ENCODE measurements at places on chromosomes 16 and 17. TPM values are rescaled to one million over a fixed set of nuclear protein-coding genes. Genes with fewer than 3 reads are reported as not detected.

- H3K27me3 ChIP-seq = no peaks in the 10 kb centered on the region
- no peak overlapping the region for H3K4me3 ChIP-seq
- H3K4me1 ChIP-seq = peaks cover 18% of the 10 kb centered on the region
These were observed 29.6 kb upstream of the ABCA9 start for GRCh38 chr17:69090365-69090764.

- H3K4me3 ChIP-seq = no peak overlapping the region
- no peak for DNase-seq
- no peaks in the 10 kb centered on the region for H3K36me3 ChIP-seq
- H3K4me1 ChIP-seq = no peaks in the 10 kb centered on the region
- no peak overlapping the region for H3K27ac ChIP-seq
These were observed 128.1 kb upstream of the KCNJ18 start for GRCh38 chr17:21564262-21564661.

The RABEP1 gene
- 13.9 TPM for total RNA-seq

The DOC2A gene
- 0.23 TPM for total RNA-seq

DNA sequence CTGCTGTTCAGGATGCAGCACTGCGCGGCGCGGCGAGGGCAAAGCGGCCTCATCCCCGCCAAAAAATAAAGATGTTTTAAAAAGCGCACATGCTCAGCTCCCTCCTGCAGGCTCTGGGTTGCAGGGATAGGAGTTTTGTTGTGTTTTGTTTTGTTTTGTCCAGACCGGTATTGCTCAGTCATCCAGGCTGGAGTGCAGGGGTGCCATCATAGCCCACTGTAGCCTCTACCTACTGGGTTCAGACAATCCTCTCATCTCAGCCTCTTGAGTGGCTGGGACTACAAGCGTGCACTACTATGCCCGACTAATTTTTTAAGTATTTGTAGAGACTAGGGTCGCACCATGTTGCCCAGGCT, 636 bp downstream of the WWOX start:
- peak overlapping the region; percentile 92 for H3K27ac ChIP-seq
- no peak for DNase-seq
- H3K4me1 ChIP-seq = no peaks in the 10 kb centered on the region
- no peaks in the 10 kb centered on the region for H3K36me3 ChIP-seq

DNA sequence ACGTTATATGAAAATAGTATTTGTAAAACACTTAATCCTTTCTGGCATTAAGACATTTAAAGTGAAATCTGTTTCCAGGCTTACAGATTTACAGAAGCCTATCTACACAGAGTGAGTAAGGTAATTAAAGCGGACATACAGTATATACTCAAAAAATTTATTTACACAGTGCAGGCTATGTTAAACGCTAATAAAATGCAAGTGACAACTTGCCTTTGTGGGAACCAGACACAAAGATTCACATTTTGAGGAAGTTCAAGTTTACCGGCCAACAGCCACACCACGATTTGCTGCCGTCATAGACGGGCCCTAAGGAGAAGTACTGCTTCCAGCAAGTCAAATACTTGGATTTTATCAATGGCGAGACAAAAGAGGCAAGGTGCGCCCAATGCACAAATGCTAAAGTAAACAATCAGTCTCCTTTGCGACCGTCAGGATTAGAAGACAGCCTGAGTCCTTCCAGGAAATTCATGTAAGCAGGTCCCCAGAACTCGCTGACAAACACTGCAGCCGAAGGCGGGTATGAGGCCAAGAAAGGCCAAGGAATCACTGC, 801 bp downstream of the VPS35 start:
- peak overlapping the region; percentile 87 for H3K27ac ChIP-seq
- no peaks in the 10 kb centered on the region for H3K27me3 ChIP-seq
- DNase-seq = no peak
- no peaks in the 10 kb centered on the region for H3K36me3 ChIP-seq
- peak overlapping the region; percentile 66 for H3K4me3 ChIP-seq
- H3K4me1 ChIP-seq = peaks cover 23% of the 10 kb centered on the region

The KRT9 gene
- not detected for total RNA-seq

The RIPOR1 gene
- 53.8 TPM for total RNA-seq

The PABPN1L gene
- 0.35 TPM for total RNA-seq

DNA sequence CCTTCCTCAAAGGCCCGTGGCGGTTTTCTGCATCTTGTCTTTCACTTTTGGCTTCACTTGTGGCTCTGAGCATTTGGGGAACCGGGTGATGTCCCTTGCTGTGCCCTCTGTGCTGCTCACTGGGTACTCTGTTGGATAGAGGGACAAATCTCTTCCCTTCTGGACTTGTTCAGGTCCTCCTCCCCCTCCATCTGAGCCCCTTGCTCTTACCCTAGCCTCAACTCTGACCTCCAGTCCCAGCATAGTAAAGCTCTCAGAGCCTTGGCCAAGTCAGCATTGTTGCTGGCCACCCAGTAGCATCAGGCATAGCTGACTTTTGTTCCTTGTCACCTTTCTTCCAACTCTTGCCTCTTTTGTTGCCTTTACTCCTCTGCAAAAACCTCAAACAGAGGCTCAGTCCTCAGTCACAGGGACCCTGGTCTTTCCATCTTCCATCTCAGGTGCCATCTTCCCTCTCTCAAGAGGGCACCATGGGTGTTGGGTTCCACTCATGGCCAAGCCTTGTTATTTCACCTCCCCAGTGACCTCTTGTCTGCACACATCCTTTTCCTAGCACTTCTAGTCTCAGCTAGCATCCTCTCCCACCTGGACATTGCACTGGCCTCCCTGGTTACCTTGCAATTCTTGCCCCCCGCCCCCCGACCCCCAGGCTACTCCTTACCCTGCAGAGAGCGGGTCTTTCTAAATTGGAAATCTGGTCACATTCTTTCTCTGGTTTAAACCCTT, 393 bp upstream of the PSMB10 start:
- H3K4me3 ChIP-seq = peak overlapping the region; percentile 94
- peaks cover 20% of the 10 kb centered on the region for H3K4me1 ChIP-seq
- no peak for DNase-seq
- H3K27ac ChIP-seq = peak overlapping the region; percentile 85

DNA sequence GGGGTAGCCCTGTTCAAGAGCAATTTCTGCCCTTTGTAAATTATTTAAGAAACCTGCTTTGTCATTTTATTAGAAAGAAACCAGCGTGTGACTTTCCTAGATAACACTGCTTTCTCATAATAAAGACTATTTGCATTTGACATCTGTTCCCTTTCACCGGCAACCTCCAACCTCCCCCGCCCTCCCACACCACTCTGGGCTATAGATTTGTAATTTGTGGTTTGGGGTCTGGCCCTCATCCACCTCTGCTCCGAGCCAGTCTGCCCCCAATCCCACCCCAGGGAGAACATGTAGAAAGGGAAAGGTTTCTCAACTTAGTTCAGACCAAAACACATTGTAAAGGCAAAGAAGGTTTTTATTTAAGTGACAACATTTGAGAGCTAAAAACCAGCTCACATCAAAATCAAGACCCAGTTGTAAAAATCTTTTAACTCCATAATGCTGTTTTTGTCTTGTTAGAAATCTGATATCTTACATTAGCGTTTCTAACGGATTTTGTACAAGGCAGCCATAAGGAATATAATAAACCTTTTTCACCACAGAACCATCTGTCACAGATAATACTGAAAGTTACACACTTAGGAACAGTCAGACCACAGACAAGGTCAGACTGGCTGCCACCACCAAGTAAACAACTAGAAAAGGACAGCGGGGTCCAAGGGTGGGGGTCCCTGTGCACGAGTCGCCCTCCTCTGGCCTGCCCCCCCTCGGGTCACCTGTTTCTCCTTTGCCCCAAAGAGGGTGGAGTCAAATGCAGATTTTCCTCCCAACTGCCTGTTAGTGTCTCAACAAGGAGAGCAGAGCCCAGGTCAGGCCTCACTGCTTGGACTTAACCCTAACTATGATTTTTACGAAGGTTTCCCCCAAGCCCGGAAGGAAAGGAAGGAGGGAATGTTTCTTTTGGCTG, 6.9 kb downstream of the PIMREG start:
- H3K27me3 ChIP-seq = no peaks in the 10 kb centered on the region
- H3K4me3 ChIP-seq = no peak overlapping the region
- H3K27ac ChIP-seq = no peak overlapping the region
- H3K4me1 ChIP-seq = no peaks in the 10 kb centered on the region
- H3K36me3 ChIP-seq = no peaks in the 10 kb centered on the region
- no peak for DNase-seq

The STX1B gene
- total RNA-seq = 0.16 TPM

DNA sequence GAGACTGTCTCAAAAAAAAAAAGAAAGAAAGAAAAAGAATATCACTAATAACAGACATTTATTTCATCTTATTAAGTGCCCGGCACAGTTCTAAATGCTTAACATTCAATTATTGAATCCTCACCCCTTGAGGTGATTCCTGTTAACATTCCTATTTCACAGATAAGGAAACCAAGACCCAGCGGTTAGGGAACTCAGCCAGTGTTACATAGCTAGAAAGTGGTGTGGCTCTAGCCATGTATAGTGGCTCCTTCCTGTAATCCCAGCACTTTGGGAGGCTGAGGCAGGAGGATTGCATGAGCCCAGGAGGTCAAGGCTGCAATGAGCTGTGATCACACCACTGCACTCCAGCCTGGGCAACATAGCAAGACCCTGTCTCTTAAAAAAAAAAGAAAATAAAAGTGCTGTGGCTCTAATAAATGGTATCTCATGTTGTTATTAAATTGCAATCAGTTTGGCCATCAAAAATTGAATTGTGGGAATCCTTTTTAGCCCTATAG, 28.1 kb downstream of the ZNRF1 start:
- H3K27ac ChIP-seq = no peak overlapping the region
- H3K27me3 ChIP-seq = no peaks in the 10 kb centered on the region
- peaks cover 5% of the 10 kb centered on the region for H3K4me1 ChIP-seq
- no peak for DNase-seq

- no peaks in the 10 kb centered on the region for H3K36me3 ChIP-seq
- peaks cover 2% of the 10 kb centered on the region for H3K4me1 ChIP-seq
- DNase-seq = no peak
- H3K27me3 ChIP-seq = no peaks in the 10 kb centered on the region
- peak overlapping the region; percentile 94 for H3K27ac ChIP-seq
These were observed 3.1 kb downstream of the SEPTIN1 start for GRCh38 chr16:30379158-30379783.

The HBM gene
- not detected for total RNA-seq

DNA sequence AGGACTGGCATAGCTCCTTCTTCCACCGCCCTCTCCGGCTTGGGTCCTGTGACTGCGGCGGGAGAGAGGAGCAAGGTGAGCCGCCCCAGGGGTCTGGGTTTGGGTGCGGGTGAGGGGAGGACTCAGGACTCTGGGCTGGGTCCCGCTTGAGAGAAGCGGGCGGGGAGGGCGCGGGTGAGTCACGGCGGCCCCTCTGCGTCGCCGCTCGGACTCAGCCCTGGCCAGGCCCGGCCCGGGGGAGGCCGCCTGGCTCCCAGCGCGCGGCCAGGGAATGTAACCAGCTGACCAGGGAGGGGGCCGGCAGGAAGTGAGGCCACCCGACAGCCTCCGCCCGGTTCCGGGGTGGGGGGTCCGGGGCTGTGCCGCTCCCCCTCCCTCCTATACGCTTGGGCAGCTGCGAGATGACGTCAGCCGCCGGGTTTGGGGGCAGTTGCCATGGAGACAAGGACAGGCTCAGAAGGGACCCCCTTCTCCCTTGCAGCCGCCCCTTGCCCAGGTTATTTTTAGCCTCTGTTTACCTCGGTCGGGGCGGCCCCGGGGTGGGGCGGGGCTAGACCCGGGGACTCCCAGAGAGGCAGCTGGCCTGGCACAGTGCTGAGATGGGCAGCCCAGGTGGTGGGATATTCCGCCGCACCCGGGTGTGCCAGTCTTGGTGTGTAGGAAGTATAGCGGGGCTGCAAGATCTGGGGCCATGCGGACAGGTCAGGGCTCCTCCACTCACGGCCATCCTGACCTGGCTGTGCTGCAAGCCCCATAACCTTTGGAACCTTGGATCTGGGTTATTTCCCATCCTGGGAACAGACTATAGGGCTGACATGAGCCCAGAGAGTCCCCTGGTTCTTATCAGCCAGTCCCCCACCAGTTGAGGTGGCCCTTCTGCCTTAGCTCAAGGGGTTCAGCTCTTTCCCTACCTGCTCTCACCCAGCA, 1.6 kb downstream of the RIPOR1 start:
- no peaks in the 10 kb centered on the region for H3K27me3 ChIP-seq
- peak overlapping the region; percentile 87 for H3K27ac ChIP-seq
- peak overlapping the region; percentile 93 for H3K4me3 ChIP-seq

DNA sequence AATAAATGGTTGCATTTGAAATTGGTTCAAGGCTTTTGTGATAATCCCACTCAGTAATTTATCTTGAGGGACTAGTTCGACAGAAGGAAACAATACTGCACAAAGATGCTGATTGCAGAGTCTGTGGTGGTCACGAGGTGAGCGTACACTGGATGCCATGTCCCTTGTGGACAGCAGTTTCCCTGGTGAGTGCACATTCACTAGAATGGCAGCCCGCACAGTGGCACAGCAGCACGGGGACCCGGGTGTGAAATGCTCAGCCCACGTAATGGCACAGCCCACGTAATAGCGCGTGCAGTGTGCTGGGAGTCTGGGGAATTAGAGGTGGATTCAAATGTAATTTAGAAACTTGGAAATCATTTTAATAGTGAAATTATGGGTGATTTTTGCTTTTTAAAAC, 154.0 kb downstream of the LGALS9B start:
- H3K27me3 ChIP-seq = no peaks in the 10 kb centered on the region
- no peak overlapping the region for H3K4me3 ChIP-seq
- H3K27ac ChIP-seq = no peak overlapping the region
- no peaks in the 10 kb centered on the region for H3K4me1 ChIP-seq
- H3K36me3 ChIP-seq = no peaks in the 10 kb centered on the region

The SCARF1 gene
- 3.0 TPM for total RNA-seq

DNA sequence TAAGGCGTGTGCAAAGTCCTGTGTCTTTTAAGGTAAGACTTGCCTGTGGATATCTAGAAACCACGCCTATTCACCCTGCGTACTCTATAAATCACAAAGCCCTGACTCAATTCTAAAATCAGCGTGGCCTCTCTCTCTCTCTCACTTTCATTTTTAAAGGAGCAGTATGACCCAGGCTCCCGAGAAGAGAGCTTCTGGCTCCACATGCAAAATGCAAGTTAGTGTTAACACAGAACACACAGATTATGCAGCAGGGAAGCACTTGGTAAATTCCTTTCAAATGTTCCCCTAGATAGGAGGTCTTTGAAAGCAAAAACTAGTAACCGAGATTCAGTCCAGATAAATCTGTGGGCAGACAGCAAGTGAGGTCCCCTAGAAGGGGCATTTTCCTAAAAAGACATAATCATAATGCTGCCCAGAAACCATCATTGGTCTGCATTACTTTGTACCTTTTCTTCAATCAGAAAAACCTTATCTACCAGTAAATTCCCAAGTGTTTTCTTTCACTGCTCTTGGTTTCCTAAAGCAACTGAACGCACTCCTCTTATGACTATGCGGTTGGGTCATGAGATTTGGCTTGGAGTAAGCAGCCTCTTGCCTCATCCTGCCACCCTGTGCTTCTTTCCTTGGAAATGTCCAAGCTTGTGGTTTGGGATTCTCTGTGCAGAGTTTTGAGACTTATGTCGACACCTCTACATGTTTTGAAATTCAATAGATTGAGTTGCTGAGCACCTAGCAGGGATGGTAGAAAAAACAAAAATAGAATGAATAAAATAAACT, 31.7 kb upstream of the KCNJ2 start:
- H3K36me3 ChIP-seq = no peaks in the 10 kb centered on the region
- no peak for DNase-seq
- no peak overlapping the region for H3K4me3 ChIP-seq
- no peaks in the 10 kb centered on the region for H3K27me3 ChIP-seq

Data from pancreas (tissue), 10 donors.